ENCODE measurements at places on chromosomes 12 and 14. TPM values are rescaled to one million over a fixed set of nuclear protein-coding genes. Genes with fewer than 3 reads are reported as not detected.

The LRIG3 gene
- 241 TPM for total RNA-seq

The PRB2 gene
- total RNA-seq, result 0.20 TPM

The SPRYD3 gene
- 13.1 TPM for total RNA-seq

The NEK9 gene
- 53.5 TPM for total RNA-seq

The TEX22 gene
- 0.20 TPM for total RNA-seq

The BDKRB2 gene
- 2.7 TPM for total RNA-seq

The CLEC2A gene
- 18.5 TPM for total RNA-seq

The HECTD1 gene
- total RNA-seq, result 273 TPM

The TAS2R42 gene
- total RNA-seq, result not detected

The GZMB gene
- 0.30 TPM for total RNA-seq

The AVPR1A gene
- 44.2 TPM for total RNA-seq

The TBX3 gene
- 14.7 TPM for total RNA-seq

The CLEC4E gene
- total RNA-seq, result 0.79 TPM

The PLEKHH1 gene
- 8.7 TPM for total RNA-seq

The ERP27 gene
- total RNA-seq, result 1.9 TPM

The ABCC9 gene
- 46.3 TPM for total RNA-seq

The SYCP3 gene
- 0.10 TPM for total RNA-seq

The C14orf132 gene
- total RNA-seq, result 8.7 TPM

The STON2 gene
- total RNA-seq, result 28.7 TPM

The CD163L1 gene
- 12.7 TPM for total RNA-seq

The ZNF10 gene
- 10.5 TPM for total RNA-seq

The OR11G2 gene
- not detected for total RNA-seq

The KRT77 gene
- 110 TPM for total RNA-seq

The OLR1 gene
- 2.7 TPM for total RNA-seq

The LRP1 gene
- 149 TPM for total RNA-seq

The SELPLG gene
- total RNA-seq, result 4.2 TPM

The FZD10 gene
- total RNA-seq, result 7.7 TPM

The HVCN1 gene
- 4.1 TPM for total RNA-seq

The LBHD2 gene
- total RNA-seq, result not detected

The DPF3 gene
- total RNA-seq, result 0.89 TPM

The GPR65 gene
- total RNA-seq, result 1.6 TPM

The KRT82 gene
- 15.8 TPM for total RNA-seq

The CABP1 gene
- 1.3 TPM for total RNA-seq

The ERBB3 gene
- 69.5 TPM for total RNA-seq
